Activated T-helper 9 cell treated with anti-CD3 and anti-CD28 coated beads, Interleukin-2, amount 50 U/mL, for 16 hours (primary cell): ENCODE measurements at places on chromosomes 1 and 21.

DNA sequence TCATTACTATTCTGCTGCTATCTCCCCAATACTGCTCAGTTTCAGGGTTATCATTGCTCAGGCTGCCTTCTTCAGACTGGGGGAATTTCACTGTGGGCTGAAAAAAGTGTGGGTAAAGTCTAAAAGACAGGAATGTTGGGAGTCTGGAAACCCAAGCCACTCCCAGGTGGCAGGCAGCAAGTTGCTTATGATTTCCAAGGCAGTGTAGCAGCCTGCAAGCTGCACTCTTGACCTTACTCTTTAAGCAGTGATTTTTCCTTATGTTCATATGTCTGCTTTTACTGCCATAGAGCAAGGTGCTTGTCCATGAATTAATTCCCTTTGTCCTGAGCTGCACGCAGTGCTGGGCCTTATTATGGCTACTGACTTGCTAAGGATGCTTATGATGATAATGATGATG is 53.1 kb downstream of the PHC2 start:
- no peak for DNase-seq

- DNase-seq, result no peak
Measured at GRCh38 chr1:170182442-170182841, 36.7 kb downstream of the NTMT2 start.

- DNase-seq, result no peak
Measured at GRCh38 chr1:118918230-118918939, 69.8 kb downstream of the TBX15 start.

DNA sequence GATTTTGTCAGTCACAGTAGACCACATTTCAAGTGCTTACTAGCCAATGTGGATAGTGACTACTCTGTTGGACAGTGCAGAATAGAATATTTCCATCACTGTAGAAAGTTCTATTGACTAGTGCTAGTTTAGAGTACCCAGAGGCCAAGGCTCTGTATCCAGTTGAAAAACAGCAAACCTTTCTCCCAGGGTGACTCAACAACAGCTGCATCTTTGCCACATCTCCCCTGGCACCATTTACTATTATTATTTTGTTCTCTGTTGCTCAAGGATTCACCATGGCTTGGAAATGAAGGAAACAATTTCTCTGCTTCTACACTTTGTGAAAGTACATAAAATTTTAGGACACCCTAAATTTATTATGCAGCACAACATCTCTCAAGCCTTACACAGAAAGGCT is 85.3 kb upstream of the WDR26 start:
- DNase-seq, result no peak

GRCh38 chr1:160189649-160190625 is at the start of gene CASQ1:
Gene CASQ1, plus strand, starts transcription at chr1:160190575. Its CDS starts 177 bp downstream, at chr1:160190752.
- DNase-seq, result no peak

DNA sequence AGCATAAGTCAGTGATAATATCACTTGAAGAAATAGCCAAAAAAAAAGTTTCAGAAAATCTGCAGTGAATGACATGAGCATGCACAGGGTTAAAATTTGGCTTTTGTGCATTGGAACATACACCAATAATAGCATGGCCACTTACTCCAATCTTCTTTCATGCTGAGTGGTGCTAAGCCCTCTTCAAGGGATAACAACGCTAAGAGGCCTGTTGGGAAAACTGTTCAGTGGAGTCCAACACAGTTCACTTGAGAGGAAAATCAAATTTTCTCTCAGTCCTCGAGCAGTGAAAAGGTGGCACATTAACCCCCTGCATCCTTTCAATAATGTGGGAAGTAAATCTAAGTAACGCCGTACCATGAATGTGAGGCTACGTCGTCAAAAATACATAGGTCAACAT is 264.7 kb downstream of the SPATA17 start:
- DNase-seq, result no peak

- no peak for DNase-seq
Measured at GRCh38 chr1:14666962-14667650, 68.6 kb downstream of the KAZN start.

GRCh38 chr1:26084091-26084561 is 16.7 kb upstream of the TRIM63 start:
- no peak for DNase-seq

DNA sequence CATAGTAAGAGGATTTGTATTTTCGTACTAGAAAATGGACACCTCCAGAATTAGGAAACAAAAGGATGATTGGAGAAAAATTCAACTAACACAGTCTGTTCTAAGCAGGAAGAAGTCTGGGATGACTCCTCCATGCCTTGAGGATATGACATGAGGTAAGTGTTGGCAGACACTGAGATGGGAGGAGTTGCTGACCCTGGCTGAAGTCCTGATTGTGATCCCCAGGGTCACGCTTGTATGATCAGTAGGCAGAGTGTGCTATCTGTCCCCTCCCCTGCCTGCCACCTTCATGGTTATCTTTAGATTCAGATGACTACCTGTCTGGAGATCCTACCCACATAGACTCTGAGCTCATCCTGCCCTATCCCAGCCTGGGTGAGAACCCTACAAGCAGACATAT is 249.1 kb downstream of the C1orf94 start:
- no peak for DNase-seq

DNA sequence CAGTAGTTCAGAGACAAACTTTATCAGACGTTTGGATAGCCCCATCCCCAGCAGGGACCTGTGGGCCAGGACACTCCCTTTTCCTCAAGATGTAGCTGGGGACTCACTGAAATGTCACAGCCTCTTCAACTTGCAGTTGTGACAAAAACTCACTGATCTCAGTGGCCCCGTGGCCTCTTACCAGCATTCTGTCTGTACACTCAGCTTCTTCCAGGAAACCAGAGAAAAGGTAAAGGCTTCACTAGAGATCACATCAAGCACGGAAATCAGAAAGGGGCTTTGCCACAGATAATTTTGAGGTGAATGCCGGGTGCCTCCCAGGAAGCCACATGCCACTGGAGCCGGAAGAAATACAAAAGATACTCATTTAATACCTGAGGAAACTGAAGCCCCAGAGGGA is 122.2 kb downstream of the CCDC185 start:
- DNase-seq, result no peak

DNA sequence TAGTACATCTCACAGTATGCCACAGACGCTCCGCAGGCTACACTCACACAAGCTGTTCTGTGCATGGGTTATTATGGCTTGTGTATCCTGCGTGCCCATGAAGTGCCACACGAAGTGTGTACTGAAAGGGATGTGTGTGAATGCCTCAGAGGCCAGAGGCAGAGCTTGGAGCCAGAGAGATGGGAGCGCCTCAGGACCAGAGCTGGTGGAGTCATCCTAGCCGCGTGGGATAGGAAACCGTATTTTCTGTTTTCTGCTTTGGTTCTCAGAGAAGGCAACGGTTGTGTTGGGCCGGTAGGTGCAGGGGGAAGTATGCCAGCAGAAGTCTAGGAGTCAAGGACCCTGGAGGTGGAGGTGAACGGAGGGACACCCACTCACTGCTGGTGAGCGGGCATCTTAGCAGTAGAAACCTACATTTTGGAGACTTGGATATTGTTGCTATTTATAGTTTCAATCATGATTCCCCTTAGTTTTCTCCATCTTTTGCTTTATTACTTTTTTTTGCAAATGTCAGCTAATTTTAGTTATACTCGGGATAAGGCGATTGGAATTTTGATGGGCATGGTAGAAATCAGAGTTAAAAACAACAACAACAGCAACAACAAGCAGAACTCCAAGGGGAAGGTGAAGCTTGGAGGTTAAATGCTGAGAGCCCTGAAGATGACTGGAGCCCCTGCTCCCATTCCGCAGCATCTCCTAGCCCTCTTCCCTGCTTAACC is 188.2 kb downstream of the DYRK1A start:
- no peak for DNase-seq

DNA sequence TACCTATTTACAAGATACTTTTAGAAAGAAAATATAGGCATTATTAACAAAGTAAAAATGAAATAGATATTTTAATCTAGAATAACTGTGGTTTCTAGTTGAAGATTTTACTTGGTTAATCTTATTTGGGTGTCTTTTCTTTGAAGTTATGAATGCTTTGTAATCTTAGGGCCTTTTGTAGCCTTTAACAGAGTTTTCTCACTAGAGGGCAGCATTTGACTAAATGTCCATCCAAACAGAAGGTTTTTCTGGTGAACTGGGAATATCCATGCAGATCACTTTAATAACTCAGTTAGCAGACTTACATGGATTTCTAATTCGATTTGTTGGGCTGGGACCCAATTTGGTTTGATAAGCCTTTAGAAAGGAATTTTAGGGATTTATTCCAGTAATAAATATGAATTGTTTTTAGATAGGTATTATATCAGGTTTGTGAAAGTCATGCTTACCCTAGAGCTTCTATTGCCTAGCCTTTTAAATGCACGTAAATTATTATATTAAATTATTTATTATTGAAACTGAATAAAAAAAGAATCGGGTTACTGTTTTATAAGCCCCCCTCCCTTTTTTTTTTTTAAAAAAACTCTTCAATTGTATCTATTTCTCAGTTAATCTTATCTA is 119.7 kb downstream of the ZNF326 start:
- DNase-seq, result no peak

DNA sequence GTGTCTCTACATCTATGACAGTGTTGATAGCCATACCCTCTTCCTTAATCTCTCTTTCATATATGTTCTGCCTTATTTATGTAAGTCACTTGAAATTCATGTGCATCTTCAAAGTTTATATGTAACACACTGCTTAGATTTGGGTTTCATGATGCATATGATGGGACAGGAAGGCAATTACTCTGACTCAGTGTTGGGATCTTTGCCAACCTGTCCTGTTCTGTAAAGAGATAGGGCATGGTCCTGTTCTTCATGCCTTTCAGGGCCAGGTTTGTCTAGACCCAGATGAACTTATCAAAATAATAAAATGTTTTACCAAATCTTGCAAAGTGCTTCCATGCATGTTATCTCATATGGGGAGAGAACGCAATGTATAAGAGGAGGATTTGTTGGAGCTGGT is 69.5 kb downstream of the TMPRSS15 start:
- no peak for DNase-seq

DNA sequence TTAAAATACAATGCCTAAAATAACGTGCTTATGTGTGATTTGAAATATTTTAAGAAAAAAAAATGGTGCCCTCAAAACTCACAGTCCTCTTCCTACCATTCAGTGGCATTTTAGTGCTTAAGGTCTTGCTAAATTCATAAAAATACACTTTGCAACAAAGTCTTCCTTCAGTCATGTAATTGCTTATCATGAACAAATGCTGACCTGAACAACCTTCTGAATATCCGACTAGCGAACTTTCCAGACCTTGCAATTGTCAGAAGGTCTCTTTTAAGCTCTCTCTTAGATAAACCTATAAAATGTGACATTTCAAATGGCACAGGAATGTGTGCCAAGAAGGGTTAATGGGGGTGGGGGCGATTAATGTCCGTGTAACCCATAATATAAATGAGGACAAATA is 858 bp downstream of the BRINP3 start:
- no peak for DNase-seq
